DMS79 (cell line): ENCODE measurements at places on chromosomes 16 and 17.

- peak; percentile 62 for DNase-seq
Observed at GRCh38 chr17:38742411-38743308, 5.5 kb downstream of the PCGF2 start.

GRCh38 chr17:82884341-82884969, 44.6 kb upstream of the ZNF750 start:
- no peak for DNase-seq

DNA sequence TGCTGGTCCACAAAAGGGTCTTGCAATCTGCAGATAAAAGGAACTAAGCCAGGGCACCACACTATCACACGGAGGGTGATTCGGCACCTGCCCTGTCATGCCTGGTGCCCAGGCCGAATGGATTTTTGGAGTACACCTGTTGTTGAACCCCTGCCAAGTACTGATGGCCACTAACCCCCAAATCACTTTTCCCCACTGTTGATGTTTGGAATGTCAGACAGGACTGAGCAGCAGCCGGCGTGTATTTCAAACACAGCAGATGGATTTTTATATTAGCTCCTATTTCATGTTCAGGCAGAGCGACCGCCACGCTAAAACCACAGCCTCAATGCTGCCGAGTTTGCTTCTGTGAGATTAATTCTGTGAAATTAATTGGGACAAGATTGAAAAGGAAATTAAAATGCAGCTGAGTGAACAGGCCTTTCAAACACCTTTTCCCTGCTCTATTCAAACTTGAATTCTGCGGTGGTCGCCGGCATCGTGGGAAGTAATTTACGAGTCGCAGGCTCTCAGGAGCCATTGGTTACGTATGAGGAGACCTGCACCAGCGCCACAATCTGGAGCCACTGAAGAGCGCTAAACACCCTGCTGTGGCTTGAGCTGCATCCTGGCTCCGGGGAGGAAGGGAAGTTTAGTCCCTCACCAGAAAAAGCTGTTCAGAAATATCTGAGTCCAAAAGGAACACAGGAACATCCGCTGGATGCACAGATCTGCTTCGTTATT, 48.5 kb downstream of the SNX11 start:
- DNase-seq, result peak; percentile 38

GRCh38 chr17:58741121-58741625, 14.5 kb upstream of the PPM1E start:
- DNase-seq, result no peak

- DNase-seq, result no peak
Observed at GRCh38 chr16:1429631-1430030, 1.2 kb upstream of the PERCC1 start.

GRCh38 chr16:67216612-67217490, 10.1 kb upstream of the TMEM208 start:
- DNase-seq, result no peak

DNA sequence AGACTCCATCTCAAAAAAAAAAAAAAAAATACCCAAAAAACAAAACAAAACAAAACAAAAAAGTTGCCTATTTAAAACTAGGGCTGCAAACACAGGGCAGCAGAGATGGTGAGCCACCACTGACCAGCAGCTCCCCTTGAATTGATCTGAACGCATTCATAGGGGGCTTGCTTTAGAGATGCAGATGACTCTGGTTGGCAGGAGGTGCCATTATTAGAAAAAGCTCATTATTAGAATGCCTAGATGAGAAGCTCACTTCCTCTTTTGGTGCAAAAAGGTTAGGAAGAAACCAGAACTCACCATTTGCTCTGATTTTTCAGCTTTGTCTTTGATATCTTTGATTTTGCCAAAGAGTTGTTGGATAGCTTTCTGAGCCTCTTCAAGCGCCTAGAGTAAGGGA, 53.1 kb downstream of the VPS53 start:
- no peak for DNase-seq

- DNase-seq, result no peak
Observed at GRCh38 chr17:66898536-66898935, 63.6 kb downstream of the CACNG5 start.

DNA sequence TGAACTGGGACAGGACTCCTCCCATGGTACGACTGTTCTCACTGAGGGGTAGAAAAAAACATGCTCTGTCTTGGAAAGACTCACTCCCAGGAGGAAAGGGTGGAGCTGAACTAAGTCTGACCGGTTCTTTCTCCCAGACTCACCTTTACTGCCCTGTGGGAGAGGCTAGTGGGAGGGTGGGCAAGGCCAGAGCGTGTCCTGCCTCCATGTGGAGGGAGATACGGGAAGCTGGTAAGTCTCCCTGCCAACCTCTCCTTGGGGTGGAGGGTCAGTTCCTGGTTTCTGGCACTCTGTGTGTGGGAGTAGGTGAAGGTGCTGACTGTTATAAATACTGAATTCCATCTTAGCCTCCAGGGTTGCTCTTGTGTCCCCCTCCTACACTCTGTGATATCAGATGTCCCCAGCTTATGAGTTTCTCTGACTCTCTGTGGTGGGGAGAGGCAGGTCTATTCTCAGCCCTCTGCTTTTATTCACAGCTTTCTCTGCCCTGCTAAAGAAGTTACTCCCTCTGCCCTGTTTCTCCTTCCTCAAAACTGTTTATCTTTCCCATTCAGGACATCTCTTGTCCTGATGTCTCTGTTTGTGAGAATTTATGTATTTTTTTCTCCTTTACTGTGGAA, 26.9 kb upstream of the FAM20A start:
- DNase-seq, result no peak

DNA sequence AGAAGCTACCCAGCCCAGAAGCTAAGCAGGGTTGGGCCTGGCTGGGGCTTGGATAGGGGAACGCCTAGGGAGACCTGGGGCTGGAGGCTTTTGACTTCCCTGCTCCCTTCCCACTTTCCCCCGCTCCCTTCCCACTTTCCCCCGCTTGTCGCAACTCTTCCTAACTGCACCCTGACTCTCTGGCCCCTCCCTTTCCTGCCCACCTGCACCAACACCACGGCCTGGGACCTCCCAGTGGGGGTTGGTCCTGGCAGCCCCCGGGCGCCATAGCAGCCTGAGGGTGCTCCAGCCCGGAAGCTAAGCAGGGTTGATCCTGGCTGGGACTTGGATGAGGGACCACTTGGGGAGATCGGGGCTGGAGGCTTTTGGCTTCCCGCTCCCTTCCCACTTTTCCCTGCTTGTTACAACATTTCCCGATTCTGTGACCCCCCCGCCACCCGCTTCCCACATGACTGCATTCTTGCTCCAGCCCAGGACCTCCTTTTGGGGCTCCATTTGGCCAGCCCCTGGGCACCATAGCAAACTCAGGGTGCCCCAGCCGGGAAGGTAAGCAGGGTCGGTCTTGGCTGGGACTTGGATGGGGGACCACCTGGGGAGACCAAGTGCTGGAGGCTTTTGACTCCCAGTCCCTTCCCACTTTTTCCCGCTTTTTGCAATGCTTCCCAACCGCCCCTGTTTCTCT, 2287.0 kb downstream of the TP53TG3F start:
- DNase-seq, result no peak

- DNase-seq, result no peak
Observed at GRCh38 chr17:19238167-19238505, 970 bp downstream of the EPN2 start.

GRCh38 chr17:82492643-82493225, 26.8 kb upstream of the FOXK2 start:
- DNase-seq, result no peak

- DNase-seq, result no peak
Observed at GRCh38 chr16:86578611-86579267, 390 bp downstream of the FOXL1 start.

DNA sequence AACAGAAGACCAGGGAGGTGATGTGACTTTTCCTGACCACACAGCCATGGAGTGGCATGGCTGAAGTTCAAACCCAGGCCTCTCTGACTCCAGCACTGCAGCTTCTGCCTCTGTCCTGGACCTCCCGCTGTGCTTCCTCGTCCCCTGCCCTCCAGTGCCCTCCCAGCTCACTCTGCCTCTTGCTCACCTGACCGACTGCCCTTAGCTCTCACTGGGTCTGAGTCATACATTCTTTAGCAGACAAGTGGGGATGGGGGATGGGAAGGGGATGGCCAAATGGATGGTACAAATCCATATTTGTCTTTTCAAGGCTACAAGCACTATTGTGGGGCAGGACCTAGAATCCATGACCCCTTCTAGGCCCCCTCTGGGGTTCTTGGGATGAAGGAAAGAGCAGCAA, 33.0 kb downstream of the PITPNM3 start:
- no peak for DNase-seq

DNA sequence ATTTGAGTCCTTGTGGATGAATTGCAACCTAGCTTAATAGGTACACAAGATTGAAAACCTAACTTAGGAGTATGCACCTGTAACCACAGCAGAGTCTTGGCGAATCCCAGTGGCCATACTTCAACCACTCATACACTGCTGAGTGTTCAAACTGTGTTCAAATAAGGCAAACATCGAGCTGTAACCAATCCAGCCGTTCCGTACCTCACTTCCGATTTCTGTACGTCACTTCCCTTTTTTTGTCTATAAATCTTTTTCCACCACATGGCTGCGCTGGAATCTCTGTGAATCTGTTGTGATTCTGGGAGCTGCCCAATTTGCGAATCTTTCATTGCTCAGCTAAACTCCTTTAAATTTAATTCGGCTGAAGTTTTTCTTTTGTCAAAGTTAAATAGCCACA, 190.6 kb downstream of the MAF start:
- DNase-seq, result no peak

DNA sequence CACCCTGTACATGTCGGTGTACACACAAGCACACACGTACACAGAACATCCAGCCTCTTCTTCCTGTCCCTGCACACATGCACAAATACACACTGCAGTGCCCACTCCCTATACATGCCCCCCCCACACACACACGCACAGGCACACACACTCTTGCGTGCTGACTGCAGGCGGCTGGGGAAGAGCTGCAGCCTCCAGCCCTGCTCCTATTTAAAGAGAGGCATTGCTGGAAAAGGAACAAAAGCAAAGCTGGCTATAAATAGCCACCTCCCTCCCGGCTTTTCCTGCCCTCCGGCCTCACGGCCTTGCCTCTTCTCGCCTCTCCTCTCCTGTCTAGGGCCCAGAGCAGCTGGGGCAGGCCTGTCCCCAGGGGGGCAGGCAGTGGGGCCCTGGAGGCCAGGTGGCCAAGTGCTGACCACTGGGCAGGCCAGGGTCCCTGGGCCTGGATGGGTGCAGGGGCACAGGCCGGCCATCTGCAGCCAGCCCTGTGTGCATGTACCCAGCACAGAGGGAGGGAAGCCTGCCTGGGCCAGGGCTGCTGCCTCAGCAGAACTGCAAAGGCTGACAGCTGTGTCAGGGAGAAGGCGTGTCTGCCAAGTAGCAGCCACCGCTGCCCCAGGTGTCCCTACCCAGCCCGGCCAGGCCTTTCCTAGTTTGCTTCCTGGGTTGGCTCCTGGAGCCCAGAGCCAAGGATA, 25.4 kb downstream of the RTN4RL1 start:
- peak; percentile 66 for DNase-seq
